Stimulated activated CD4-positive, alpha-beta T cell treated with anti-CD3 and anti-CD28 coated beads, Interleukin-12 subunit alpha, Interleukin-12 subunit beta, amount 100 ng/mL, for 24 hours (primary cell): ENCODE measurements at places on chromosomes 11 and 22.

GRCh38 chr11:62665599-62666258 is 617 bp downstream of the CSKMT start:
- DNase-seq: no peak

DNA sequence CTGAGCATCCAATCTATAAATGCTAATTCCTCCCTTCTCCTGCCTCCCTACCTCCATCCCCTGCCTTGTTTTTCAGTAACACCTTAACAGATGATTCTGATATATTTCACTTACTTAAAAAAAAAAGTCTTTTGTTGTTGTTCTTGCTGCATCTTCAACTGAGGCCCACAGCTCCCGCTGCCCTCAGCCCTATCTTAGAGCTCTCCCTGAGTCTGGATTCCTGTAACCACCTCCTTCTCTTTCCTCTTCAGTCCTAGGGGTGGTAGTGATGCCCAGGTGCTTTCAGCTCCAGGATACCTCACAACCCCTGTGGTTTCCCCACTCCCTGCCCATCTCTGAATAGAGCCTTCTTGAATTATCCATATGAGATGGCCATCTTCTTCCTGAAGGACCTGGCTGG is 3.7 kb upstream of the KCNE3 start:
- DNase-seq: no peak

GRCh38 chr11:48001438-48002021 is 21.2 kb downstream of the PTPRJ start:
- DNase-seq: peak; percentile 55

GRCh38 chr11:64339754-64340408 is at the start of gene CCDC88B:
TSS of gene CCDC88B (plus strand) at chr11:64340204. CDS start at chr11:64340267, 63 bp downstream.
- peak; percentile 77 for DNase-seq

- no peak for DNase-seq
These were observed 5.7 kb upstream of the C1QTNF4 start for GRCh38 chr11:47599902-47600301.

- DNase-seq: peak; percentile 81
These were observed 7.0 kb downstream of the FXYD2 start for GRCh38 chr11:117817368-117818040.
